ENCODE measurements at places on chromosomes 6 and 20.

- no peak for DNase-seq
Measured at GRCh38 chr6:37038292-37039198, 33.1 kb downstream of the FGD2 start.

- no peak for DNase-seq
Measured at GRCh38 chr6:148524976-148525375, 182.3 kb downstream of the SASH1 start.

- DNase-seq, result no peak
Measured at GRCh38 chr20:64193058-64193457, 28.8 kb downstream of the MYT1 start.

GRCh38 chr20:5465604-5465927 lies 148.8 kb upstream of the PROKR2 start:
- DNase-seq, result no peak

DNA sequence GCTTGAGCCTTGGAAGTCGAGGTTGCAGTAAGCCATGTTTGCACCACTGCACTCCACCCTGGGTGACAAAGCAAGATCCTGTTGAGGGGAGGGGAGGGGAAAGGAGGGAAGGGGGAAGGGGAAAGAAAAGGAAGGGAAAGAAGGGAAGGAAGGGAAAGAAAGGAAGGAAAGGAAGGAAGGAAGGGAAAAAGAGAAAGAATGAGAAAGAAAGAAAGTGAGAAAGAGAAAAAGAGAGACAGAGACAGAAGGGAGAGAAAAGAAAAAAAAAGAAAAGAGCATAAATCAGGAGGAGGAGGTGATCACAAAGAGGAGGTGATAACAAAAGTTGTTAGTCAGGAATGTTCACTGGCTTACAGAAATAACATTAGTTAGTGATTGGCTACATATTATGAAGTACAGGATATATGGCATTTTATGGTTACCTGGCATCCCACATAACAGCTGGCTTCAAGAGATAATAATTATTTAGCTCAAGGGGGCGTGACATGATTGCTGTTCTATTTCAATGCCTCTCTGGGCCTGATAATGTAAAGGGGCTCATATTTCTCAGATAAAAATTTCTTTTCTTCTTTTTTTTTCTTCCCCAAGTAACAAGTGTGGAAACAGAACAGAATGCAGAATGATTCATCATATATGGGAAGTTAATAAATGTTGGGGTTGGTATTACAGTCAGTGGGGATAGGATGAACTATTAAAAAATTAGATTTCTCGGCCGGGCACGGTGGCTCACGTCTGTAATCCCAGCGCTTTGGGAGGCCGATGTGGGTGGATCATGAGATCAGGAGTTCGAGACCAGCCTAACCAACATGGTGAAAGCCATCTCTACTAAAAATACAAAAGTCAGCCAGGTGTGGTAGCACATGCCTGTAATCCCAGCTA lies 27.1 kb downstream of the SAMHD1 start:
- DNase-seq, result no peak

DNA sequence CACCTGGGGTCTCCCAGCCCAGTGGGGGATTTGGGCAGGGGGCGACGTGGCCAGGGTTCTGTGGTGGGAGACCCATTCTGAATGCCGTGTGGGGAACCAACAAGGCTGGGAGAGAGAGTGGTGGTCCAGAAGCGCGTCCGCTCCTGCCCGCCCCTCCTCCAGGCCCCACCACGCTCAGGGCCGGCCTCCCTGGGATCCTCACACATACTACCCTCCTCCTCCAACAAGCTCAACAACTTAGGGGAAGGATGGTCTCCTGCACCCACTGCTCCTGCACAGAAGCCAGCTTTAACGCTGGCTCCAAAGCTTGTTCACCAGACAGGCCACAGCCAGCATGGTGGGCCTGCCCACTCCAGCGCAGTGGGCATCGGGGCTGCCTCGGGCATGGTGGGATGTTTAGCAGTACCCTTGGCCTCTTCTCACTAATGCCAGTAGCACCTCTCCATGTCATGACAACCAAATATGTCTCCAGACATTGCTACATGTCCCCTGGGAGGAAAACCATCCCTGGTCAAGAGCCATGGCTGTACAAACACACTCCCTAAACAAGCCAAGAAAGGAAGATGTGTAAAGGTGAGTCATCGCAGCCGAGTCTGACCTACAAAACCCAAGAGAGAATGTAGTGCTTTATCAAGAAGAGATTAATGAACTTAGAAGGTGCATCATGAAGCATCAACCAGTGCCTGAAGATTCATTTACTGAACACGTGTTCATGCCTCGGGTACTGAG lies 75.7 kb downstream of the BMP7 start:
- DNase-seq, result no peak

- DNase-seq, result no peak
Measured at GRCh38 chr6:30258204-30258603, 45.0 kb upstream of the TRIM26 start.

GRCh38 chr6:98946266-98946878 lies 1.4 kb downstream of the FBXL4 start:
- DNase-seq, result no peak

- DNase-seq, result no peak
Measured at GRCh38 chr6:112802144-112802543, 455.0 kb downstream of the RFPL4B start.

GRCh38 chr6:112330071-112330878 lies 16.9 kb upstream of the RFPL4B start:
- no peak for DNase-seq

DNA sequence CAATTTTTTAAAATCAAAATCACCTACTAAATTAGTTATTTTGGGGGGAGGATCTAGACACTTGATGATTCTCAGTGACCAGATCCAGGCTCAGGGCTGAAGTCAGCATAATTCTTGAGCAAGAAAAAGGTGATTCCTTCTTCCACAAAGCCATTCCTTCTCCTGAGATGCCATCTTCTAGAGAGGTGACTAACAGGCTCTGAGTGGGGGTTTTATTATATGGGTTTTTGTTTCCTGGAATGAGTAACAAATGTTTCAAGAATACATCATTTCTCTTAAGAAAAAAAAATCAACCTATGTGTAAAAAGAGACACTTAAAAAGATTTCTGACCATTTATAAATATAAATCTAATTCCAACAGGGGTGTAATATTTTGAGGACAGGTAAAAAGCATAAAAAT lies 154.3 kb downstream of the NFATC2 start:
- DNase-seq, result no peak

GRCh38 chr6:44151348-44152108 lies 7.1 kb upstream of the CAPN11 start:
- DNase-seq, result peak; percentile 66

DNA sequence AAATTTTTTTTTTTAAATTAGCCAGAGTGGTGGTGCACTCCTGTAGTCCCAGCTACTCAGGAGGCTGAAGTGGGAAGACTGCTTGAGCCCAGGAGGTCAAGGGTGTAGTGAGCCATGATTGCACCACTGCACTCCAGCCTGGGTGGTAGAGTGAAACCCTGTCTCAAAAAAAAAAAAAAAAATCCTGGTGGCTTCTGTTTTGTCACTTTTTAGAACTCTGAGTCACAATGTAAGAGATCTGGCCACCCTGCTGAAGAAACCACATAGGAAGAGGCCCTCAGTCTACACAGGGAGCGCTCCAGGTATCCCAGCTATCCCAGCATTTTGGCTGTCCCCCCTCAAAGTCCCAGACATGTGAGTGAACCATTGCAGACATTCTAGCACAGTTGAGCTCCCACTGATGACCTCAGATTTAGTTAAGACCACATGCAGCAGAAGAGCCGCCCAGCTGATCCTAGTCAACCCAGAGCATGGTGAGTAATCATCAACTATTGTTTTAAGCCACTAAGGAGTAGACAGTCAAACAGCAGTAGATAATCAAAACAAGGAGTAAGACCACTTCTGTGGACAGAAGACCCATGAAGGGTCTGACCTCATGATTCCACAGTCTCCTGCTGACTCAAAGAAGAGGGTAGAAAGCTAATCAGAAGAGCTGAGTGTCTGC lies 12.7 kb upstream of the ARFGEF2 start:
- DNase-seq, result no peak

- DNase-seq, result no peak
Measured at GRCh38 chr6:137673603-137674002, 179.4 kb upstream of the OLIG3 start.

DNA sequence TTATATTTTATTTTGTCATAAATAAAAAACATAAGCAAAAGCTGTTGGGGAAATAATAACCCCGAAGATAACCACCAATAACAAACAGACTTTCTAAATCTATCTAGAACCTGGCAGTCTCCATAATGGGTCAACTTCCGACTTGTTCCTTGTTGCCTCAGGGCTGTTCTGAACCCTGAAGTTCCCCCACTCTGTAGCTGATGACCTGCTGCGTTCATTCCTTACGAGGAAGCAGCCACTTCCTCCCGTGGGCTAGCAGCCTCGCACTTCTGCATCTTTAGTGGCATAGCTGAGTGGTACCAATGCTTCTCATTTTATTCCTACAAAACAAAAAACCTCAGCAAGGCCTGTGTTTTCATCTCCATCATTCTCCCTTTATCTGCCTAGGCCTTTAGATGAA lies 103.0 kb downstream of the PLEKHG1 start:
- no peak for DNase-seq

DNA sequence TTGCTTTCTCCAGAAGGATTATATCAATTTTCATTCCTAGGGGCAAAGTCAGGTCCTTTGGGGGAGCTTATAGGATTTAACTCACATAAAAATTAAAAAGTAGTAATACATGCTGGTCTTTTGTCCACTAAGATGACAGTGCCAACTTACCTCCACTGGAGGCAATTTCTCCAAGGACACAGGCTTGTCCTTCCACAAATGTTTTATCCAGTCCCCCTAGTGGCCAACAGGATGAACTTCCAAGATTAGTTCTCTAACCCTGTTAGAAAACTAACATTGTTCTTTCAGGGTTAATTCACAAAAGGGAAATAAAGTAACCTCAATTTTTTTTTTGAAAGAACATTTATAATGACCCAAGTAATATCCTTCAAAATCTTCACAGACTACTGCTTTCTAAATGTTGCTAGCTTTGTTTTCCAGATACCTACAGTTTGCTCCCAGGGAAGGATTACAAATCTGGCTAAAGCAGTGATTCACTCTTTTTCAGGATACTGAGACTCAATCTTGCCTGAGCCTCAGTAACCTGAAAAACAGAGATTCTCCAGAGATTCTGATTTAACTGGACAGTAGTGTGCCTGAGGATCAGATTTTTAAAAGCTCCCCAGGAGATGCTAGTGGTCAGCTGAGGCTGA lies 31.7 kb upstream of the UBR2 start:
- no peak for DNase-seq

DNA sequence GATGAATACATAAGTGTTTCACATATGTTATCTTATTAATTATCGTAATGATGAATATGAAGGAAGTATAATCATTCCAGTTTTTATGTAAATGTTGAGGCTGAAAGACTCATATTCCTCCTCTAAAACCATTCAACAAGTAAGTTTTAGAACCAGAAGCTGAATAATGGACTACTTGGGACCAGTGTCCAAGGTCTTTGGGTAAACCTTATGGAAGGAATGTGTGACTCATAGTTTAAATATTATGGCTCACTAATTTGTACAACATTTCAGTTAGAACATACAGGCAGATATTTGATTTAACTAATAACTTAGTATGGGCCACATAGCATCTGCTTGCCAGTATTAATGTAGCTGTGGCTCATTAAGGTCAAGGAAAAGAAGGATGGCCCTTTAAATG lies 209.6 kb downstream of the TFAP2B start:
- no peak for DNase-seq

DNA sequence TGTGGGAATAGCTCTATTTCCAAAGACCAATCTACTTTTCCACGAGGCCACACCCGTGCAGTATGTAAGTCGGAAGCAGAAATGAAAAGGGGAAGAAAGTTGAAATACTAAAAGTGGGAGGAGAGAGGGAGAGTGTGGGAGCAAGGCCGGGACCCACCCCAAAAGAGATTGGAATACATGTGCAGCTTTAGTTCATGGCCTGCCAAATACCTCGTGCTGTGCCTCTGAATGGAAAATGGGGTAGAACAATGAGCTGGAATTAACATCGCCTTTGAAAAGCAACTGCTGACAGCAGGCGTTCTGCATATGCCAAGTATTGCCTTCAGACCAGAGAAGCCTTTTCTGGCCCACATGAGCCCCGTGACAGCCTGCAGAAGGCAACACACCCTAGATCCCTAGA lies 155.6 kb downstream of the CD83 start:
- DNase-seq, result no peak

DNA sequence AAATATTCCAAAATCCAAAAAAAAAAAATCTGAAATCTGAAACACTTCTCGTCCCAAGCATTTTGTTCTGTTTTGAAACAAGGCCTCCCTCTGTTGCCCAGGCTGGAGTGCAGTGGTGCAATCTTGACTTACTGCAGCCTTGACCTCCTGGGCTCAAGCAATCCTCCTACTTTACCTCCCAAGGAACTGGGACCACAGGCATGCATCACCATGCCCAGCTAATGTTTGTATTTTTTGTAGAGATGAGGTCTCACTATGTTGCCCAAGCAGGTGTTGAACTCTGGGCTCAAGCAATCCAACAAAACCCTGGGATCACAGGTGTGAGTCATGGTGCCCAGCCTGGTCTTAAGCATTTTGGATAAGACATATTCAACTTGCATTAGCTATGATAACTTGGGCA lies 13.6 kb downstream of the SESN1 start:
- no peak for DNase-seq

All from stimulated activated CD4-positive, alpha-beta T cell treated with anti-CD3 and anti-CD28 coated beads, Interleukin-2, amount 100 ng/mL, for 4 hours (primary cell).